ENCODE measurements at places on chromosomes 1 and 21.

DNA sequence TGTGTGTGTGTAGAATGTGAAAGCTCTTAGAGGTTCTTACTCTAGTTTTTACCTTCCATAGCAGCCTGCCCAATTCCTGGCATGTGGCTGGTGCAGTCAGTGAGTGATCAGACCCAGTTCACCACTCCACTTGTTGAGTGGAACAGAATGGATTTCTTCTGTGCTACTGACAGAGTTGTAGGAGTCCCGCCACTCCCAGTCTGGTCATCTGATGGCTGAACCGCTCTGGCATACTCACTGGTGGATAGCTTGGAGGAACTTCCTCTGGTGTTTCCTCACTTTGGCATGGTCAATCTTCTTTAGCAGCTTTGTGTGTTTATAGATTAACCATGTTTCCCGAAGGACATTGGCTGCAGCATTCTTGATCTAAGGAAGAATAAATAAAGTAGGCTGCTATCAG lies 106.7 kb upstream of the ADAR start:
- no peak for DNase-seq

- no peak for DNase-seq
Measured at GRCh38 chr1:219791766-219792165, 136.6 kb downstream of the SLC30A10 start.

GRCh38 chr1:47487850-47488450 lies 50.1 kb downstream of the FOXD2 start:
- DNase-seq, result no peak

- no peak for DNase-seq
Measured at GRCh38 chr1:205438213-205439158, 16.6 kb upstream of the LEMD1 start.

DNA sequence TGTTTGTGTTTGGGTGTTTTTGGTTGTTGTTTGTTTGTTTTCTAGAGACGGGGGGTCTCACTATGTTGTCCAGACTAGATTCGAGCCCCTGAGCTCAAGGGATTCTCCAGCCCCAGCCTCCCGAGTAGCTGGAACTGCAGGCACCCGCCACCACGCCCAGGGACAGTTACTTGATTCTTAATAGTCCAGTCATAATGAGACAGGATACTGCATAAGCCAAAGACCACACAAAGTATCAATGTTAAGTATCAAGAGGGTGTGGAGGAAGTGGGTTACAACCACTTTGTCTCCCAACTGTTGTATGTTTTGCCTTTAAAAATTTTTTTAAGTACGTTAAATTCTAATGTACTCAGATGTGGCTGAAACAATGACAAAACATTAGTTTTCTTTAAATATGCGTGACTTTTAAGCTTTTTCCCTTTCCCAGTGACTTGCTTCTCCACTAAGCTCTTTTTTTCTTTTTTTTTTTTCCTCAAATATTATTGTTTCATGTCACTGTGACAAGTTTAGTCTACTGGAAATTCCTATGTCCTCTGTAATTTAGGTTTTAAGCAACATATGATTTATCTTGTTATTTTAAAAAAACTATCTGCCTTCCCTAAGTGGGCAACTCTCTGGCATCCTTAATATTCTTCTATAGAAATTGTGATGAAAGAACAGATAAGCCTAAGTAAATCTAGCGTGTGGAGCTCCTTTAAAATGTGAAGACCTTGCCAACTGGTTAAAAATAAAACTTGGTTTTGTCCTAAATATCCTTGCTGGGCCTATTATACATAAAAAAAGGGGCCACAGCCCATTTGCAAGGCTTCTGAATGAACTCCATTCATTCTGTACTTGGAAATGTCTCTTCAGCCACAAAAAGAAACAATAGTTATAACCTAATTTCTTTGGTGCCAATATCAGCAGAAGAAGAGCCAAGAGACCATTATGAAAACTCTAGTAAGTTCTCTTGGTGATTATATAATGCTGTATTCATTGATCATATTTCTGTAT lies 56.2 kb upstream of the DPH5 start:
- DNase-seq, result no peak

GRCh38 chr1:217322834-217323233 lies 308.1 kb downstream of the GPATCH2 start:
- DNase-seq, result no peak

- DNase-seq, result no peak
Measured at GRCh38 chr1:233514946-233515391, 98.9 kb upstream of the KCNK1 start.

GRCh38 chr1:86913399-86913895 lies 479 bp downstream of the SELENOF start:
- DNase-seq, result no peak

GRCh38 chr1:218284377-218284916 lies 646 bp upstream of the RRP15 start:
- DNase-seq, result no peak

DNA sequence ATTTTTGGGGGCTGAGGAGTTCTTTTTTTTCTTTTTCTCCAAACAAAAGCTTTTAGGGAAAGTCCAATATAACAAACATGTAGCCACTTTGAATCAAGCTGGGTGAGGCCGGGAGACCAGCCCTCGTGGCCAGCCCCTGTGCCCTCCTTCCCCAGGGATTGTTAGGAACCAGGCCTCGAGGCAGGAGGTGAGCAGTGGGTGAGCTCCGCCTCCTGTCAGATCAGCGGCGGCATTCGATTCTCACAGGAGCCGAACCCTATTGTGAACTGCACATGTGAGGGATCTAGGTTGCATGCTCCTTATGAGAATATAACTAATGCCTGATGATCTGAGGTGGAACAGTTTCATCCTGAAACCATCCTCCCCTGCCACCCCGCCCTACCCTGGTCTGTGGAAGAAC lies 41.8 kb upstream of the TTC22 start:
- DNase-seq, result no peak

DNA sequence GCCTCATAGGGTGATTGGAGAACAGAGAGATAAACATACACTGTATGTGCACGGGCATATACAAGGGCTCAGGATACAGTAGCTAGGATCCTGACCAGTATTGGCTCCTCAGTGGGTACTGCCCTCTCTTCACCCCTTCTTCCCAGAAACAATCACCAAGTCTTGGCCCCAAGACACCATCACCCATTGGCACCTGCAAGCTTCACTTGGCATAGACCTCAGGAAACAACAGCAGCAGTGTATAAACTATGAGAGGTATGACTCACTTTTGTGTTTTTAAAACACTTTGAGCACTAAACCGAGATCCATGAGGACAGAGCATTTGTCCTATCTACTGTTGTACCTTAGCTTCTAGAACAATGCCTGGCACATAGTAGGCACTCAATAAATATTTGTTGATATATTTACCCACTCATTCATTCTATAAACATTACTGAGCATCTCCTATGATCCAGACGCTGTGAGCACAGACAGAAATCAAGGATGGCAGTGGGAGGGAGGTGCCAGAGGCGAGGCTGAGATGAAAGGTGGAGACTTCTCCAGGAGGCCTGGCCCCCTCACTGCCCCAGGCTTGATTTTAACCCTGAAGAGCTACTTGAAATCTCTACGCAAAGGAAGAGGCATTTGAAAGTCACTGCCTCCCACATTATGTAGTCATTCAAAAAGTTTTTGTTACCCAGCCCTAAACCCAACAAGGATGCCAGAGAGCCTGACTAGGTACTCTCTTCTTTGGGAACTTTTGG lies 95.2 kb downstream of the CAMK2N1 start:
- DNase-seq, result no peak

GRCh38 chr1:5576011-5576672 lies 416.1 kb downstream of the NPHP4 start:
- no peak for DNase-seq

Measured in stimulated activated CD4-positive, alpha-beta T cell treated with anti-CD3 and anti-CD28 coated beads, TNF-alpha, amount 100 ng/mL, for 1 hour (primary cell).